ENCODE measurements at places on chromosomes 5 and 9. TPM values are rescaled to one million over a fixed set of nuclear protein-coding genes. Genes with fewer than 3 reads are reported as not detected.

DNA sequence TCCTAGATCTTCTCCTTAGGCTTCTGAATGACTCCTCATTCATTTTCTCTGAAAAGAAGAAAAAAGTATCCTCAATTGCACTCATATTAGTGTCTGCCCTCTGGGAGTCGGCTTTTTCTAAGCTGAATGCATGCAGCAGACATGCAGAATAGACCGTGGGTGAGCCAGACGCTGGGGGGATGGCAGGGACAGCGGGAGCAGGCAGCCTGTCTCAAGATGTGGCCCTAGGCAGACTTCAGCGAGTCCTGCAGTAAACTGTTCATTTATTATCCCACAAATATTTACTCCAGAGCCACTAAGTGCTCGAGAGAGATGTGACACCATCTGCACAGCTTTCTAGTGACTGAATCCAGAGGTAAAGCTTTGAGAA lies 164.9 kb upstream of the RAI14 start:
- no peak for DNase-seq

DNA sequence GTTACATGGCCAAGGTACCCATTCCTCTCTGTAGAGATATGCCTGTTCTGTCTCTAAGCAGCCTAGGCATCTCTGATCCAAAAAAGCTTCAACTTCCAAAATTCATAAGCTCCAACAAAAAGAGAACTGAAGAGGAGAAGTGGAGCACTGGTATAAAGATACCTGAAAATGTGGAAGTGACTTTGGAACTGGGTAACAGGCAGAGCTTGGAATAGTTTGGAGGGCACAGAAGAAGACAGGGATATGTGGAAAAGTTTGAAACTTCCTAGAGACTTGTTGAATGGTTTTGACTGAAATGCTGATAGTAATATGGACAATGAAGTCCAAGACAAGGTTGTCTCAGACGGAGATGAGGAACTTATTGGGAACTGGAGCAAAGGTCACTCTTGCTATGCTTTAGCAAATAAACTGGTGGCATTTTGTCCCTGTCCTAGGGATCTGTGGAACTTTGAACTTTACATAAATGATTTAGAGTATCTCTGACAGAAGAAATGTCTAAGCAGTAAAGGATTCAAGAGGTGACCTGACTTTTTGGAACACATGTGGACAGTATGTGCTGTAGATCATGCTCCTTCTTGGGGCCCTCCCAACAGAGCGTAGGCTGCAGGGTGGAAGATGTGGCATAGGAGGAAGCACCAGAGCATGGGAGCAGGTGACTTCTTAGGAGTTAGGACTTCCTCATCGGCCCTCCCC lies 162.2 kb upstream of the TRIM32 start:
- no peak for DNase-seq

DNA sequence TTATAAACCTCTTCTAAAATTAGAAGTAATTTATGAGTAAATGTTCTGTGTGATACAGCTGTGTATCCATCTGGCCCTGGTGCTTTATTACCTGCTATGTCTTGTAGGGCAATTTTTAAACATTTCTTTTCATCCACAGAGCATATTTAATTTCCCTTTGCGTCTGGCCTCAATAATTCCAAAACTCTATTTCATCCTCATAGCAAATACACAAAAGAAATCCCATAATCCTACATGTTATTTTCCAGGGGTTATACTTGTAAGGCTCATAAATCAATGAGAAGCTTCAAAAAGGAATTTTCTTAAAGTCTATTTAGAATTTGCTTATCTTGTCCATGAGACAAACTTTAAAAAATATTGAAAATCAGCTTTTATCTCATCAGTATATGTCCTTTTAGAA lies 167.0 kb downstream of the TTC39B start:
- DNase-seq: no peak

GRCh38 chr5:107630184-107630583 lies 40.6 kb downstream of the EFNA5 start:
- no peak for DNase-seq

GRCh38 chr9:7980691-7981289 lies 181.2 kb upstream of the DMAC1 start:
- DNase-seq: no peak

DNA sequence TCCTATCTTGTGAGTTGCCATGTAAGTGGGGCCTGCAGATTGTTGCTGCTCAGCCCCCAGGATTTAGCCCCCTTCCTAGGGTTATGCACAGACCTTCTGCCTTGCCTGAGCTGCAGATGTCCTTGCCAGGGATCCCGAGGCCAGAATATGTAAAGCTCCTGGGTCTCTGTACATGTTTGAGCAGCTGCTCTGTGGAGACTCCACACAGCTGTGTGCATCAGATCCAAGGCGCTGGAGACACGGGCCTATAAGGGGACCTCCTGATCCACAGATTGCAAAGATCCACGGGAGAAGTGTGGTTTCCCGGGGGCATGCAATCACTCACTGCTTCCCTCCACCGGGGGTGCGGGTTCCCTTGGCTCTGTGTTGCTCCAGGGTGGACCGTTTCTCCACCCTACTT lies 28.9 kb downstream of the TAF11L14 start:
- DNase-seq: no peak

The ANKRD18A gene
- 4.0 TPM for total RNA-seq

The FOXD4L4 gene
- total RNA-seq: not detected

The DMRT3 gene
- not detected for total RNA-seq

The BTNL8 gene
- total RNA-seq: not detected

The ASPN gene
- not detected for total RNA-seq

The ADAMTS2 gene
- 26.6 TPM for total RNA-seq

Measured in astrocyte (in vitro differentiated cells and primary cell).